ENCODE measurements at places on chromosomes 12 and 14.

- no peak for DNase-seq
Measured at GRCh38 chr12:91513313-91513712, 330.7 kb upstream of the DCN start.

DNA sequence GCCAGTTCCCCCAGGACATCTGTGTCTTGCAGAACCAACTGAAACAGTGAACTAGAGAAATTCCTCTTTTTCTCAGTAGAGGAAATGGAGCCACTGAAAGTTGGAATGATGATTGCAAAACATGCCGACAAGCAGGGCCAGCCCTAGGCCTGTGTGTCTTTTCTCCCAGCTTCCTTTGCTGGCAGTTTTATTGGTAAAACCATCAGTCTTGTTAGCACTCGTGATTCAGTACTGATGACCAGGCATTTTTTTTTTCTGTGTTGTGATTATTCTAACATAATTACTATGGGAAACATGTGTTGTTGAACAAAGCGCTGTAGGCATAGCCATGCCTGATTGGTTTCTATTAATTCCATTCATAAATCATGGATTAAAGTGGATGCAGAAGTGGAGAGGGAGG lies 620.7 kb downstream of the AACS start:
- DNase-seq = no peak

- DNase-seq = no peak
Measured at GRCh38 chr14:62289471-62289870, 527.3 kb downstream of the SNAPC1 start.

- no peak for DNase-seq
Measured at GRCh38 chr14:102057480-102058114, 29.2 kb downstream of the HSP90AA1 start.

GRCh38 chr12:121131941-121132341 lies 735 bp upstream of the P2RX7 start:
- DNase-seq = no peak

- no peak for DNase-seq
Measured at GRCh38 chr14:38261620-38262019, 5.7 kb upstream of the CLEC14A start.

GRCh38 chr12:3882896-3883564 lies 9.8 kb upstream of the PARP11 start:
- no peak for DNase-seq

- no peak for DNase-seq
Measured at GRCh38 chr14:67335781-67336180, 23.8 kb downstream of the ATP6V1D start.

GRCh38 chr14:54085841-54086240 lies 129.2 kb upstream of the BMP4 start:
- no peak for DNase-seq

- no peak for DNase-seq
Measured at GRCh38 chr12:28870839-28871440, 278.1 kb upstream of the FAR2 start.

DNA sequence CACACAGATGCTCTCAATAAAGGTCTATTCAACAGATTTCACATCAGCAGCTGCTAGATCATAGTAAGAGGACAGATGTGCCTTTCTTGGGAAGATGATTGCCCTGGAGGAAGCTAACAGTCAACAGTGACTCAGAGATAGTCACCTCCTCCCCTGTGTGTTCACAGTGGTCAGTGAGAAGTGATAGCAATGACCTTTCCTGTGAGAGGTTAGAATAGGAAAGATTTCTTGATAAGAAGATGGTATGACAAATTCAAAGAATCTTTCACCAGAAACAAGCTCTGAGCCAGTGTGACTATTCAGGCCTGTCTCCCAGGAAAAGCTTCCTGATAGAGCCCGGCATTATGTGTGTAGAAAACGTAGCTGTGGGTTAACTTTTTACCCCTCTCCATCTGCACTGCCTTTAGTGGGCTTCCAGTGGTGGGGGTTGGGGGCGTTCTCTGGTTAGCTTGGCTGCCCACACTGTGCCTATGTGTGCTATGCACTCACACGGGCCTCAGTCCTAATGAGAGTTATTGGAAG lies 66.4 kb upstream of the ARHGAP5 start:
- DNase-seq = no peak

- DNase-seq = no peak
Measured at GRCh38 chr14:54857830-54858269, 44.8 kb downstream of the GCH1 start.

- DNase-seq = no peak
Measured at GRCh38 chr12:120132054-120132836, 15.7 kb upstream of the RAB35 start.

DNA sequence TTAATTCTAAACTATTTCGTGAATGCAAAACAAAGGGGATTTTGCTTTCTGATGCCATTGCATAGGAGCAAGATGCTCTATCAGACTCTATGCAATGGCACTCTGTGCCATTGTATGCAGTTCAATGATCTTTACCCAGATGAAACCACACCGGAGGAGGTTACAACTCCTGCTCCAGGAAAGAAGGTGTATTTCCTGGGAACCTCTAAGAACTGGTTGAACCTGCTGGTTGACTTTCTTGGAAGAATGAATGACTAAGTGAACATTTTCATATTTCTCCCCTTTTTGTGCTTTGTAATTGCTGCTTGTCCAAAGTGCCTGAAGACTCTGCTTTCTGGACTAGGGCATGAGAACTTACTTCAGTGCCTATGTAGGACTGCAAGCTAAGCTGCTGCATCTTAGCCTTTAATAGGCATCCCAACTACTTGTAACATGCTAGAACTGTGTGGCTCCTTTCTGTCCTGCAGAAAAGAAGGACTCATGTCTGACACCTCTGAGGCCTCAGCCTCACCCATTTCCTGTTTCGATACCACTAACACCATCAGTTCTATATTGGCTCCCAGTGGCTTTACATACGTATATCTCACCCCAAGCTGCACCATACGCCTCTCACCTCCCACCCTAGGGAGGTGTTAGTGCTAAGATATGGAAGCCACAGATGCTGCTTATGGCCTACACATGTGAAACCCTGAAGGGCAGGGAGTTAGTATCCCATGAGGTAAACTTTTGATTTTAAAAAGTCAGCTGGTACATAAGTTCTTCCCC lies 193.5 kb upstream of the CNOT2 start:
- DNase-seq = no peak

DNA sequence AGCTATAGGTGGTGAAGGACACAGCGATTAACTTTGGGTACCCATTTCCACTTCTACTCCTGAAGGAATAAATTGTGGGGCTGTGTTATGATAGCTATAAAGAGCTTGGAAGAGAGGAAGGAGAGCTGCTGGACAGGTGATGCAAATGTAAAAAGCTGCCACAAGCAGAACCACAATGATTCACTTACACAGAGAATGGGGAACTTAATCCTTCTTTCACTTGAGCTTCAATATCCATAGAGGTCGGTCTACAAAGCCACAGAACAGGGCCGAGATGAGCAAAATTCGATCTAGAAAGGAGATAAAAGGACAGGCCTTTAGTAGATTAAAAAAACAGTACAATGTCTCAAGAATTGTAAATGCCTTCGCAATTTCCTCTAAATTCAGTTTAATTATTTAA lies 831.1 kb downstream of the LRFN5 start:
- DNase-seq = no peak

- DNase-seq = no peak
Measured at GRCh38 chr12:51195841-51196240, 22.0 kb downstream of the POU6F1 start.

GRCh38 chr12:90712671-90713070 lies 242.3 kb downstream of the CCER1 start:
- DNase-seq = no peak

GRCh38 chr14:54362759-54363437 lies 33.9 kb upstream of the CDKN3 start:
- DNase-seq = no peak

DNA sequence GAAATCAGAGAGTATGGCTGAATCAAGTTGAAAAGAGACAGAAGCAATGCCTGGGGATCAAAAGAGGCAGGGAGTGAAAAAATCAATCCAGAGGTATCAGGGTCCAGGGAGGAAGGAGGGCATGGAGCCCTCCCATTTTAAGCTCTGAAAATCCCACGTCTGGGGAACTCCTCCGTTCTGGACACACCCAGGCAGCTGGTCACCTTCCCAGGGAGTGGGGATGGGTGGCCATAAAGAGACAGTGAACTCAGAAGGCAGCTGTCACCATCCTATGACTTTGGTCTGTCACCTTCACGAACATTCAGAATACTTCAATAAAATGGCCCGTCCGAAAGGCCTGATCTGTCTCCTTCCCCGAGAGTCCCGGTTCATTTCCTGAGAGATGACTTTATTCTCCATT lies 71.6 kb downstream of the MAP1LC3B2 start:
- no peak for DNase-seq

GRCh38 chr12:10226086-10226485 lies 13.4 kb downstream of the GABARAPL1 start:
- DNase-seq = no peak

GRCh38 chr12:81022531-81022930 lies 55.3 kb upstream of the ACSS3 start:
- no peak for DNase-seq

DNA sequence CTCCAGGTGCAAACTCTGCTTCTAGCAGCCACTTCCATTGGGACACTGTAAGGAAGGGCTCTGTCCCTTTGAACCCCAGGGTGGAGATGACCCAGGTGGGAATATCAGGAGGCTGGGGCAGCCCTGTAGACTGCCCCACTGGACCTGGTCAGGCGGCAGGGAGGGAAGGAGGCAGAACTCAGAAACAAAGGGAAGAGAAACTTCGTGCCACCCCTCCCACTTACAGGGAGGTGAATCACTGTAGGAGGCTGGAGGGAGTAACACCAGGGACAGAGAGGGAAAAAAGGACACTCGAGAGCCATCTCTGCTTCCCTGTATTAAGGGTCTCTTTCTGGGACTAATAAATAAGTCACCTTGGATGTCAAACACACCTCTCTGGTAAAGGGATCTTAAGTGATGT lies 37.4 kb downstream of the ISCA2 start:
- no peak for DNase-seq

- peak; percentile 27 for DNase-seq
Measured at GRCh38 chr12:57755454-57756372, 810 bp downstream of the MARCHF9 start.

DNA sequence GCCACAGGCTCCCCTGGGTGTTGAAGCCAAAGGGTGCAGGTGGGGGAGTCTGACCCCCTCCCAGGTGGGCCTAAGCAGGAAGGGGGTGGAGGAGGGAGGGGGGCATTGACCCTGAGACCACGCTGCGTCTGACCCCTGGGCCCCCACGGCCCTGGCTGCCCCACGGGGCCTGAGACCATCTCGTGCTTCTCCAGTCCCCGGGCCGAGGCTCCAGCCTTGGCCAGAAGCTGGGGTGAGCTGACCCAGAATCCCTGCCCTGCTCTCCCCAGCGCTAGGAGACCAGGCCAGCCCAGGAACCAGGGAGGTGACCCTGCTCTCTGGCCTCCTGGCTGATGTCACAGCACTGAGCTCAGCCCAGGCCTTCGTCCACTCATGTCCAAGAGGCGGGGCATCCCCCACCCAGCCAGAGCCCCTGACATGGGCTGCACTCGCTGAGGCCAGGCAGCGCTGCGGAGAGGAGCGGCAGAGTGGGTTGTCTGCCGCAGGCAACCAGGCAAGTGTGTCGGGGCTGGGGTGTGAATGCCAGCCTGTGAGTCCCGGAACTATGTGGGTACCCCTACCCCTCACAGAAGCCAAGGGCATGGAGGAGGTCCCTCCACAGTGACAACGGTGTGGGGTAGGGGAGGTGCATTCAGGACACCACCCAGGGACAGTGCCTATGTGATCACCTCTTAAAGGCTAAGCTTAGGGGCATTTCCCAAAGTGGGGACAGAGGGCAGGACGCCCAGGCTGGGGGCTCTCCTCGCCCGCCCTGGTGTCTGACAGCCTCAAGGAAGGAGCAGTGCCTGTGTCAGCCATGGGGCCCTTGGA lies 6.3 kb downstream of the TRMT61A start:
- DNase-seq = no peak

DNA sequence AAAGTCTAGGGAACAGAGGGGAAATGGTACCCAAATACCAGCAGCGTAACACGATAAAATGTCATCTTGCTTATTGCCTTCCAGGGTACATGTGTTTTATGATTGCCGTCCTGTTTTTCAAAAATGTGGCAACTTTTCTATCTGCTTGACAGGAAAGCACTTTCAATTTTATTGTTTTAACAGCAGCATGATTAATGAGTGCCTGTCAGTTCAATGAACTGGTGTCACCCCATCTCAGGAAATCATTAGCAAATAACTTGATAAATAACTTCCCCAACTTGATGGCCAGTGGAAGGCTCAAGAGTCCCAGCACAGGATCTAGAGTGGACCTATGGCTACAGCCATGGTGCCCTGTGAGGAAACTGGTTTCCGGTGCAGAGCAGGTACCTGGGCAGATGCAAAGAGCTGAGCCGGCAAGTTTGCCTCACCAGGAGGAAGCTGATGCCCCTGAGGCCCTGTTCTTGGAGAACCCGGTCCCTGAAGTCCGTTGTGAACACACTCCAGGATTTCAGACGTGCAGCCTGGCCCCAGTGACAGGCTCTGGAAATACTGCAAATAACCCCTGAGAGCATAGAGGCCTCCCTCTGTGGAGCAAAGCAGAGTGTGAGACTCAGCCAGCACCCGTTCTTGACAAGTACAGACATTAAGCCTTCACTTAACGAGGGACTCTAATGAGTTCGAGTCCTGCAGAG lies 173.5 kb upstream of the SFSWAP start:
- DNase-seq = no peak

- DNase-seq = no peak
Measured at GRCh38 chr12:33429468-33429867, 10.2 kb downstream of the SYT10 start.

- DNase-seq = no peak
Measured at GRCh38 chr14:74542056-74542685, 48.6 kb downstream of the ISCA2 start.

DNA sequence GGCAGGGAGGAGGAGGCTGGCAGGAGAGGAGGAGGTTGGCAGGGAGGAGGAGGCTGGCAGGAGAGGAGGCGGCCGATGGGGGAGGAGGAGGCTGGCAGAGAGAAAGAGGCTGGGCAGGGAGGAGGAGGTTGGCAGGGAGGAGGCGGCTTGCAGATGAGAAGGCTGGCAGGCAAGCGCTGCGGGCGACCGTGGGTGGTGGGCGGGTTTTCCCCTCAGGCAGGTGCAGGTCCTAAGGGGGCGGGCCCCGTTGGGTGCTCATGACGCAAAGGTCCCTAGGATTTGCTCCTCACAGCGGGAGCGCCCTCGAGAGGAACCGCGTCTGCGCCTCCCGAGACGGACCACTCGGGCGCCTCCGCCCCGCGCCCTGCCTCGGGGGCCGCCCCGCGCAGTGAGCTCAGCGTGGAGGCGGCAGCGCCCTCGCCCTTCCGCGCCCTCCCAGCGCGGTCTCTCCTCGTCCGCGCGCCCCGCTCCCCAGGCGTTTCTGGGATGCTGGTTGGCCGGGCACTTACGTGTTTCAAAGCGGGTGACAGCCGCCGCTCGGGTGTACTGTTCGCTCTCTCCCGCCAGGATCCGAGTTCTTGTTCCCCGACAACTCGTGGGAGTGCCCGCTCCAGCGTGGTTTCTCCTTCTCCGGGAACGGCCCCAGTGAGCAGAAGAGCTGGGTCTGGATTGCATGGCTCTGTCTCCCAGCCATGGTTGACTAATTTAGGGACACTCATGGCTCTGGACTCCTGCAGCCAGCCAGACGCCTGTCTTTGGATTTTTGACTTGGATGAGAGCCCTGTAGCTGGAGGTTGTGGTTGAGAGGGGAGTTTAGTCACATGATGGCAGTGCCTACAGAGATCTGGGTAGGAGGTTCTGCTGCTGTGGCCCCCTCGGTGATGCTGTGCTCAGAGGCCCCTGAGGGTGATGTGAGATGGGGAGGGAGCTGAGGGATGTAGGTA lies 64.1 kb upstream of the PPP4R3A start:
- DNase-seq = peak; percentile 58

- no peak for DNase-seq
Measured at GRCh38 chr14:24900269-24901100, 149.5 kb downstream of the STXBP6 start.

Data from T follicular helper cell (primary cell).